NCI-H2107 (cell line): ENCODE measurements at places on chromosomes 11 and 22.

- no peak for DNase-seq
Observed at GRCh38 chr11:12636871-12637410, 37.3 kb upstream of the TEAD1 start.

- DNase-seq, result no peak
Observed at GRCh38 chr11:92894197-92894596, 75.3 kb upstream of the MTNR1B start.

DNA sequence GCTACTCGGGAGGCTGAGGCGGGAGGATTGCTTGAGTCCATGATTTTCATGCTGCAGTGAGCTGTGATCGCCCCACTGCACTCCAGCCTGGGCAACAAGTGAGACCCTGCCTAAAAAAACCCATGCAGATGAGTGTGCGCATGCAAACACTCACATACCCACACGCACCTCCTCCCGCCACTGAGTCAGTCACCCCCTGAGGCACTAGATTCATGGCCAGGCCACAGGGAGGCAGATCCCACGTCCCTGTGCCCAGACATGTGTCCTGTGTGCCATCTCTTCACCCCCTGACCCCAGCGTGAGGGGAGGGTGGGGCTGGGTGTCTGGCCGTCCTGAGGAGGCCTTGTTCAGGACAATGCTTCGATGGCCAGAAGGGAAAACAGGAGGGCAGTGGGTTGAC is 15.5 kb downstream of the RELT start:
- no peak for DNase-seq

GRCh38 chr22:48488149-48488551 is 1339.5 kb downstream of the BRD1 start:
- DNase-seq, result no peak

GRCh38 chr11:86490582-86490981 is 115.9 kb downstream of the CCDC81 start:
- DNase-seq, result no peak

- DNase-seq, result no peak
Observed at GRCh38 chr11:75004215-75004614, 15.5 kb downstream of the NEU3 start.

GRCh38 chr11:96293598-96294021 is 49.4 kb downstream of the MAML2 start:
- DNase-seq, result no peak

GRCh38 chr11:34654483-34655334 is 33.8 kb downstream of the EHF start:
- peak; percentile 70 for DNase-seq

- DNase-seq, result peak; percentile 19
Observed at GRCh38 chr22:20080776-20081654, 974 bp downstream of the DGCR8 start.

- no peak for DNase-seq
Observed at GRCh38 chr22:49918911-49919881, 762 bp downstream of the CRELD2 start.

DNA sequence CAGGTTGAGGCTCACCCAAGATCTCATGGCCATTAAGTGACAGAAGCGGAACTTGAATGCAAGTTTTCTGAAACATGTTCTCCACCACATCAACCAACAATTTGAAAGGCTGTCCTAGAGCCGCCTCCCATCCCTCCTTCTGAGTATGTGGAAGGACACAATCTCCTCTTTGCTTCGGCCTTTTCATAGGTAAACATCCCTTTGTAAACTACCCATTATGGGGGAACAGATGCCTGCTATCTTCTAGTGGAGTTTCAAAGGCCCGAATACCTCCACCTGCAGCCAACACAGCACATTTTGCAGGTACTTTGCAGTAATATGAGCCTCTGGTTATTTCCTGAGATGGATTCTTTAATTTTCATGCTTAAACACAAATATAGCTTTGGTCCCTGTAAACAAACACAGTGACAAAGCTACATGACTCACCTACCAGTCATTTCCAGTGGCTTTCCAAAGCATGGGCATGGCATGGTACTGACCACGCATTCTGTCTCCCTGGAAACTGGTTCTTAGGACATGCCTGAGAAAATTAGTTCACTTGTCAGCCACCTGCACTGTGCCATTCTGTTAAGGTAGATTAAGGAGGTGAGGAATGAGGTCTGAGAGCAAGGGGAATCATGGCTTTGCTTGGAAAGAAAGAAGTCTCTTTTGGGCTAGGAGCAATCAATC is 60.2 kb downstream of the EHF start:
- no peak for DNase-seq

GRCh38 chr22:32699686-32700085 is 101.8 kb upstream of the TIMP3 start:
- DNase-seq, result no peak

DNA sequence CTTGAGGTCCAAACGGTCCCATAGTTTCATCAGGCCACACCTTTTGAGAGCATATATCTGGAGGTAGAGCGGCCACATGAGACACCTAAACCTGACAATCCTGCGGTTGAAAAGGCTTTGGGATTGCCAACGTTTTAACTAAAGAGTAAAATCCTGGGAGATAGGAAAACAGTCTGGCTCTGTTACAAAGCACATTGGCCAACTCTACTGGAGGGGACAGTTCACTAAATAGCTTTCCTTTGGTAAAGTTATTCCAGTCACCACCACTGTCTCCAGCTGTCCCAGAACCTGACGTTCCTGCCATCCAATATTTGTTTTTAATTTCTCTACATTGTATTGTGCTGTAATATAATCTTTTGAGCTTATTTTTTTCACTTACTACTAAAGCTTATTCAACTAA is 22.0 kb downstream of the ABTB2 start:
- no peak for DNase-seq

DNA sequence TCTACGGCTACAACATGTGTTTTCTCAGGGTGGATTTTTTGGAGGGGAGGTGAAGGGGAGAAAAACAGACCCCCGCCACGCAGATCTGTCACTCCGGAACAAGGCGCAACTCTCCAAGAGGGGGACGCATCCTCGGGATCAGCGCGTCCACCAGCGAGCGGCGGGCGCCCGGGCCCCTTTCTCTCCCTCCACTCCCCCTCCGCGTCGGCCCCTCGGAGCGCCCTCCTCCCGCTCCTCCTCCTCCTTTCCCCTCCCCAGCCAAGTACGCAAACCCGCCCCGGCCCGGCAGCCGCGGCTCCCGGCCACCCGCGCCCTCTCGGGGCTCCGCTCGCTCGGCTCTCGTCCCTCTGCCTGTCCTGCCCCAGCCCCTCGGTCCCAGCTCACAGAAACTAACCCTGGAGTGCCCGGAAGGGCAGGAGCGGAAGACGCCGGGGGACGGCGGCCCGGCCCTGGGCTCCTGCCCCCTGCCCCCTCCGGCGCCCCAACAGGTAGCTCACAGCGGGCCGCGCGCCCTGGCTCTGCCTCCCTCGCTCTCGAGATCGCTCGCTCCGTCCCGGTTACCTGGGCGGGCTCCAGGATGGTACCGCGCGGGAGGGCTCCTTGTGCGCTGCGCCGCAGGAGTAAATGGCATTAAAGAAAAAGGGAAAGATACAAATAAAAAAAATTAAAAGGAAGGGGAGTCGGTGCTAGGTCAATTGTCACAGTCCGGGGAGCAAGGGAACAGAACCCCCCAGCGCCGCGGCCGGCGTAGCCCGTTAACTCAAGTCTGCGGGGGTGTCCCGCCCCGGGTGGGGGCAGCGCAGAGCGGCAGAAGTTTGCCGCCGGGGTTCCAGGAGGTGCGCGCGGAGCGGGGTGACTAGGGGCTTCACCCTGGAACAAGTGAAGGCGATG is 131.4 kb upstream of the C11orf58 start:
- peak; percentile 27 for DNase-seq

DNA sequence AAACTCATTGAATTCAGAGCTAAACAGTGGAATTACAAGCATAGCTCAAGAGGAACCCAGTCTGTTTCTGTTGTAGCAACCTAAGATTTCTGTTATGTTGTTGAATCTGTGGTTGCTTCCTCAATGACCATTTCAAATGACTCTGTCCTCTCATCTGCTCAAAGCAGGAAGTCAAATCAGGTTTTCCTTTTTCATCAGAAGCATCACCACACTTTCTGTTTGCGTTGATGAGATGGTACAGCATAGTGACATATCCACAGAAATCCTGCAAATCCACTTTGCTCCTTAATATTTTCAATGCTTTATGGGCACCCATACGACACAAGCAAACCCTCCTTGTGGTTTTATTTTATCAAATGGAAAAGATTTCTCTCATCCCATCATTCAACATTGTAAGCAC is 12.6 kb upstream of the UCP2 start:
- no peak for DNase-seq

GRCh38 chr11:50075856-50076255 is 43.2 kb downstream of the OR4C45 start:
- no peak for DNase-seq

- DNase-seq, result no peak
Observed at GRCh38 chr11:75873417-75874221, 58.6 kb downstream of the UVRAG start.

- DNase-seq, result peak; percentile 43
Observed at GRCh38 chr22:43862074-43862881, at the start of gene SULT4A1. Gene SULT4A1 (minus strand): TSS chr22:43862513. CDS start chr22:43862382, 131 bp downstream.

DNA sequence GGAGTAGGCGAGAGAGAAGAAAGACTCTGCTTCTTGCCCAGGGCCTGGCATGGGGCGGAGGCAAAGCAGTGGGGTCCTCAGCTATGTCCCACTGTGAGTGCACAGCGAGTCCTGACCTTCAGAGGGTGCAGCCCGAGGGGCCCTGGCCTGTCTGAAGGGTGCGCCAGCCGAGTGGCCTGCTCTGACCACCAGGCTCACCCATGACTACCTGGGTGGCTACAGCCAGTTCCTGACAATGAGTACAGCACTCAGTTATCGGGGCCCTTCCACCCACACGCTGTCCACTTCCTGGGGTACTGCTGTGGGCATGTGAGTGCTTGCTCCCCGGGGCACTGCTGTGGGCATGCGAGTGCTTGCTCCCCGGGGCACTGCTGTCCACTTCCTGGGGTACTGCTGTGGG is 74.1 kb upstream of the B3GAT1 start:
- DNase-seq, result no peak

DNA sequence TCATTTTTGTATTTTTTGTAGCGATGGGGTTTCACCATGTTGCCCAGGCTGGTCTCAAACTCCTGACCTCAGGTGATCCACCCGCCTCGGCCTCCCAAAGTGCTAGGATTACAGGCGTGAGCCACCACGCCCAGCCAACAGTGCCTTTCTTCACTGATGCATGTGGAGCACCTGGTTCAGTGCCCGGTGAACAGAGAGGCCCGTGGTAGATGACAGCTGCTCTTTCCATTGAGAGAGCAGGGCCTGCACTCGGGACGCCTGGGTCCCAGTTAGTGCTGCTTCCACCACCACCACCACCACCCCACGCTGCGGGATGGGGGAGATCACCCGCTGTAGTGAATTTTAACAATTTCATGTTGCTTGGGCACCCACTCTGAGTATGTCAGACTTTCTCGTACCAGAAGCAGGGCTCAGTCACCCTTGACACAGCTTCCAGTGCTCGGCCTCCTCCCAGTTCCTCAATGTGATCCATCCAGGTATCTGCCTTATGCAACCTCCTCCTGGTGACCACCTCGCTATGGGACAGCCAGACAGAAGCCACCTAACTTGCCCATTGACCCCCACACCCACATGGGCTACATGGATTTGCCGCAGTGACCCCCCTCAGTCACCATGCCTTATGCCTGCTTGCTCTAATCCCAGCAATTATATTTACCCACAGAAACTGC is 36.6 kb downstream of the ARRB1 start:
- DNase-seq, result no peak

- DNase-seq, result no peak
Observed at GRCh38 chr11:1305501-1306056, 3.9 kb downstream of the TOLLIP start.

- no peak for DNase-seq
Observed at GRCh38 chr11:32949739-32950138, 57.1 kb downstream of the QSER1 start.

DNA sequence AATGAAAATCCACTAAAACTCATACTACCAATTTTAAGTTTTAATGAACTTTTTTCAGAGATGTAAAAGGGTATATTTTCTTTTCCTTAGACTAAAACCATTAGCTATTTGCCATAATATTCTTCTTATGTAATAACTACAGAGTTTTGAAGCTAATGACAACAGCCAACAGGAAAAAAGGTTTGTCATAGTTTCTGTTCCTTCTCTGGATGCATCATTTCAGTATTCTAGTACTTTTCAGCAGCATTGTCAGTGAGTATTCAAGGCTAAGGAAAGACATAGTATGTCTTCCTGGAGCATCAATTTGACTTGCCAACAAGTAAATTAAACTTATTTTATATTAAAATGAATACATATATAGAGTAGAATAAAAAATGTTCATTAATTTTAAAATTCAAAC is 166.0 kb downstream of the METTL15 start:
- DNase-seq, result no peak

GRCh38 chr11:29227811-29228210 is 789.0 kb downstream of the KCNA4 start:
- no peak for DNase-seq

- peak; percentile 55 for DNase-seq
Observed at GRCh38 chr11:75384438-75385080, 14.8 kb upstream of the RPS3 start.

DNA sequence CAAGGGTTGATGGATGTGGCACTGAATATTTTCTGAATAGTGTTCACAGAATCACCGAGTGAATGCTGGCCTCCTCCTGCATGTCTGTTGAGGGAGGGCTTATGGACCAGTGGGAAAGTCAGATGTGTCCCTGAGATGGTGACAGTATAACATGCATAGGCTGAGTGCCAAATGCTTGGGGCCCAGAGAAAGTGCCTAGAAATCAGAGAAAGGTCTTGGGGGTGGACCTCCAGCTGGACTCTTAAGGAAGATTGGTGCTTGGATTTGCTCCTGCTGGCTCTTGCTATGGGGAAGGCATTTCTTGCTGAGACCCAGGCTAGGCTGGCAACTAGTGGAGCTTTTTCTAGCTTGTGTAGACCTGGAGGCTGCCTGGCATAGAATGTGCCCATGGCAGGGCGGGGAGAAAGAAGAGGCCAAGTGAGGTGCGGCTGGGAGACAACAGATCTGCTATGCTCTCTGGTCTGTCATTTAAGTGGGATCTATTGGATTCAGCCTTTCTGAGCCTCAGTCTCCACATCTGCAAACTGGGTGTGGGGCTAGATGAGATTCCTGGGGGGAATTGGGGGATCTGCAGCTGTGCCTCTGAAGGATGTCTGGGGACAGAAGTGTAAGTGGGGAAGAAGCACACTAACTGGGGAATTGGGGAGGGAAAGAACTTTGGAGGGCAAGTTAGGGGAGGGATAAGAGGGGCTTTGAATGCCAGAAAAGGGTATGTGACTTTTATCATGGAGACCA is 27.4 kb downstream of the ZNRF3 start:
- DNase-seq, result no peak

- no peak for DNase-seq
Observed at GRCh38 chr11:46930089-46930488, 6.5 kb upstream of the CSTPP1 start.

- DNase-seq, result no peak
Observed at GRCh38 chr11:26958005-26958701, 35.8 kb upstream of the FIBIN start.
